Midbrain (tissue), 1 donor: ENCODE measurements at places on chromosomes 16 and 17.
A peak's percentile ranks its signal among the peaks of the same experiment; 100 is the strongest.

GRCh38 chr17:83178533-83179304, 99.3 kb downstream of the METRNL start:
- no peak for DNase-seq

- DNase-seq, result no peak
Observed at GRCh38 chr17:40517286-40517662, 15.9 kb upstream of the TNS4 start.

DNA sequence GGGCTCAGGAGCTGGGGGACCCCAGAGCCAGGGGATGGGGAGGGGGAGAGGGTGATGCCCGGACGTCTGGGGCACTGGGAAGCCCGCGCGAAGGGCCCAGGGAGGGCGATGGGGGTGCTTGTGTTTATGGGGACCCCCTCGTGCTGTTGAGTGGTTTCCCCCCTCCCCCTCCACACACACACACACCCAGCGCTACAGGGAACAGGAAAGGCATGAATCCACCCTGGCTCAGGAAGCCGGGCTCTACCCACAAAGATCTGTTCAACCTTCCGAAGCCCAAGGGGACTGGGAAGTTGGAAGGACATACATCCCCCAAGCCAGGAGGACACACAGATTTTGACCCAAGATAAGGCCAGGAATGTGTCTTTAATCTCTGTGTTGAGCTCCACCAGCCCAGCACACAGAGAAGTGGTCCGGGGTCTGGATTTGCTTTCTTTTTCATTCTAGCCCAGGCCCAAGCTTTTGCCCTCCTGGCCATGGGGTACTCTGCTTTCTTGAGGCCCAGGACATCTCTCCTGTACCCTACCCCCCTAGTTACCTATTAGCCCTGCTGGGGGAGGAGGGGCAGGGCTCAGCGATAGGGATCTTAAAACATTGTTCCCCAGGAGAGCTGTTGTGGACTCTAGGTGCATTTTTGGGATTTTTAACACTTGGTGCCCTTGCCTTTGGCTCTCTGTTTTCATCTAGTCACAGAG, 1.2 kb downstream of the UBALD2 start:
- DNase-seq, result no peak

DNA sequence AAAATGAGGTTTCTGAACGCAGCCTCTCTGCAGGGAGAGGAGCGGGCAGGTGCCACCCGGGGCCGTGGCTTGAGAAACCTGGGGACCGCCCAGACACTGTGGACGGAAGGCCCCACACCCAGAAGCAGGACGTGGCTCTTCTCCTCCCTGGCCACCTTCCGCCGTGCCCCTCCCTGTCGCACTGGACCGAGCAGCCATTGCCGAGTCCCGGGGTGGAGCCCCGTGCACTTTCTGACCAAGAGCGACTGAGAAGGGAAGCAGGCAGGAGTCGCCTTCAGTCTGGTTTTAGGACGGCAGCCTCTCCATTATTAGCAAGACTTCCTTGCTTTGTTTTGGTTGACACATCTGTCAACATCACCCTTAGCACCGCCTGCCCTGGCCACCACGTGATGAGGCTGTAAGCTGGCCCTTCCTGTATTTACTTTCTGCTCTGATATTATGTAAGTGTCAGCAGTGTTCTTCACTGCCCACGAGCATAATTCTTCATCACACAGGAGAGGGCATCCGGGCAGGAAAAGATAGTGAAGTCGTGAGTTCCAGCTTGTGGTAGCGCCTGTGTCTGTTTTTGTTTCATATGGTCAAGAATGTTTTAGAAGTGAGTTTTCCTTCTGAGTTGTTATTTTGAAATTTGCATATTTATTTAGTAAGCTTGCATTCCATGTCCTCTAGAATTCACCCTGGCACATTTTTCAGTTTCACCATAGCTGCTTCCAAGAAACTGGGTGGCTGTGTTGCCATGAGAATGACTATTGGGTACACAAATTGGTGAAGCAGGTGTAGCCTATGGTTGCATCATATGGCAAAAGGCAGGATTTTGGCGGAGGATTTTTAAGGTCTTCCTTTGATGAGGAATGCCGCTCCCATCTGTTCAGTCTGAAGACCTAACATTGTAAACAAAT, 1.0 kb downstream of the HERPUD1 start:
- peak; percentile 76 for DNase-seq

GRCh38 chr16:89911375-89911774, 7.3 kb upstream of the MC1R start:
- no peak for DNase-seq

DNA sequence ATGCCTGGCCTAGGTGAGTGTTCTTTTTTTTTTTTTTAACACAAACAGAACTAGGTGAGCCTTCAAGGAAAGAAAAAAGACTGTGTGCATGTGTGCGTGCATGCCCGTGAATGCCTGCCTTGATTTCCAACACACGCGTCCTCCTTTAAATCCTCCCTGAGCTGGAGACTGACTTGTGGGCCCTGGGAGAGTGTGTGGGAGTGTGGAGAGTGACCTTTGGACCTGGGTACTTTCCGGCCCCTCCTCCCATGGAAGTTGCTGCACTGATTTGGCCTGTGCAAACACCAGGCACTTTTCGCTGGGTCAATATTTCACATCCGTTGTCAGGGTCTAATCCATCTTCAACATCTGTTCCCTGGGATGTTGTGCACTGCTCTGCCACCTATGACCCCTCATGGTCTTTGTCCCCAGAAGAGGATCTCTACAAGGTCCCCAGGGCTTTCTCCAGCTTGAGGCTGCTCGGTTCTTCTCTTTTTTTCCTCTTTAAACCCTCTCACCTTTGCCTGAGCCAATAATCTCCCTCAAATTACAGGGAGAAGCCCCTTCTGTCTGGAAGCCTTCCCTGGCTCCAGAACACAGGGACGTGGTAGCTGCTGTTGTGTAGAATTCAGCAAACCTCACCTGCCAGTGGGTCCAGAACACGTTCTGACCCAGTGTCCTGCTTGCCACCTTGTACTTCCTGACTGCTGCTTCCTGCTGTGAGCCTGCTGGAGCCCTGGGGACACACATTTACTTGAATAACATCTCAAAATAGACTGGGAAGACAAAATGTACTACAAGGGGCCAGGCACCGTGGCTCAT, 20.8 kb upstream of the ATP5MC1 start:
- DNase-seq, result no peak

GRCh38 chr17:71339206-71339605, 781.6 kb upstream of the SOX9 start:
- DNase-seq, result no peak
